ENCODE measurements at places on chromosomes 1 and 21.

GRCh38 chr1:67088440-67088839 lies 34.5 kb upstream of the SLC35D1 start:
- no peak for DNase-seq

DNA sequence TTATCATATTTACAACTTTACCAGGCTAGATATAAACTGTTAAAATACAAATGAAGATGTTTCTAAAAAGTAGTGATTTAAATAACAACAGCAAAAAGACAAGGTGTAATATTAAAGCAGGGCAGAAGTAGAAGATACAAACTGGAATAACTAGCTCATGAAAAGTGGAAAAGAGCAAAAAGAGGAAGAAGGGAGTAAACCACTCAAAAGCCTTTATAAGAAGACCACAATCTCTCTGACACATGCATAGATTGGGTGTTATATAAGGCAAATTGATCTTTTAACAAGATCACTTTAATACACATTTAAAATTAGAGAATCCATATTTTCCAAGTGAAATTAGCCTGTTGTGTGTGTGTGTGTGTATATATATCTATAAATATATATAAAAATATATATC lies 5.0 kb downstream of the DENND1B start:
- DNase-seq = no peak

- no peak for DNase-seq
These were observed 154.0 kb upstream of the C1orf87 start for GRCh38 chr1:60227601-60228000.

DNA sequence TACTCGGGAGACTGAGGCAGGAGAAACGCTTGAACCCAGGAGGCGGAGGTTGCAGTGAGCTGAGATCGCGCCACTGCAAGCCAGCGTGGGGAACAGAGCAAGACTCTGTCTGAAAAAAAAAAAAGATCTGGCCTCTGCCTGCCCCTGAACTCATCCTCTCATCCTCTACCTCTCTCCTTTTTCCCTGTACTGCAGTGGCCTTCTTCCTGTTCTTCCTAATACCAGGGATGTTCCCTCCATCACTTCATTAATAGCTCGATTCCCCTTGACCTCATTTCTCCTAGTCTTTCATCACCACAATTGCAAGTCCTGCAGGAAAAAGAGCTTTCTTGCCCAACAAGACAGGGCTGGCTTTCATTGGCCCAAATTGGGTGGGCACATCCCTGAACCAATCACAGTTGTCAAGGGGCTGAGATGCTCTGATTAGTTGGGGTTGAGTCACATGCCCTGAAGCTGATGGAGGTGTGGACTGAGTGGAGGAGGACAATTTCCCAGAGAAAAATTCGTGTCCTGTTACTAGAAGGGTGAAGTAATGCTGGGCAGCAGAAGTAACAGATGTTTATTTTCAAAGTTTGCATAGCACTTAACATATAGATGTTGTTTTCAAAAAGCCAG lies 86.8 kb upstream of the PUM1 start:
- no peak for DNase-seq

DNA sequence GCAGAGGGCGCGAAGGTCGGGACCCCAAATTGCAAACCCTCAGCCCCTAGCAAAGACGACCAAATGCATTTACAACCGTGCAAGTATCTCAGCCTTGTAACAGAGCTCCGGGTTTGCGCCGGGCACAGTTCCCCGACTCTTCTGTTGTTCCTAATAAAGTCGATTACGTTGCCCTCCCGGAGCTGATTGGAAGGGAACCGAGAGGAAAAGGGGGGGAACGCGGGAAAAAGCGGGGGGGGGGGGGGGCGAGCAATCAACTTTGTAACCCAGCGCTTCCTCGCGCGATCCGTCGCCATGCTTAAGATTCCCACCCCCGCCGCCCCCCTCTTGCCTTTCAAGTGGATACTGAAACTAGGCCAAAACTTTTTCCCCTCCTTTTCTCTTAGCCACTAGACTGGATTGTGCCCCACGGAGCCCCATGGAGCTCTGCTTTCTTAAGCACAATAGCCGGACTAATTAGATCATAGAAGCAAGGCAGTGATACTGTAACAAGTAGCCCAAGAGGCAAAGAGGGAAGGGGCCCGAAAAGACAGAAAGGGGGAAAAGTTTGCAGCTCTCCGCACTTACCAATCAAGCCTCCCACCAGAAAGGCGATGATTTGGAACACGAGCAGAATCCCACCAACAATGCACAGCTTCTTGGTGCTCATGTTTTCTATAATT lies 565 bp downstream of the WLS start:
- DNase-seq = peak; percentile 15

- DNase-seq = no peak
These were observed 1.8 kb upstream of the FCRL6 start for GRCh38 chr1:159800177-159800930.

Measured in iPS DF 19.7 (cell line).